ENCODE measurements at places on chromosomes 7 and 10.

GRCh38 chr7:98348726-98349474 lies 52.0 kb downstream of the BAIAP2L1 start:
- DNase-seq, result no peak

- DNase-seq, result no peak
Measured at GRCh38 chr10:120456626-120457430, at the start of gene PLPP4. Gene PLPP4 (plus strand): TSS chr10:120457227. CDS start chr10:120457306, 79 bp downstream.

DNA sequence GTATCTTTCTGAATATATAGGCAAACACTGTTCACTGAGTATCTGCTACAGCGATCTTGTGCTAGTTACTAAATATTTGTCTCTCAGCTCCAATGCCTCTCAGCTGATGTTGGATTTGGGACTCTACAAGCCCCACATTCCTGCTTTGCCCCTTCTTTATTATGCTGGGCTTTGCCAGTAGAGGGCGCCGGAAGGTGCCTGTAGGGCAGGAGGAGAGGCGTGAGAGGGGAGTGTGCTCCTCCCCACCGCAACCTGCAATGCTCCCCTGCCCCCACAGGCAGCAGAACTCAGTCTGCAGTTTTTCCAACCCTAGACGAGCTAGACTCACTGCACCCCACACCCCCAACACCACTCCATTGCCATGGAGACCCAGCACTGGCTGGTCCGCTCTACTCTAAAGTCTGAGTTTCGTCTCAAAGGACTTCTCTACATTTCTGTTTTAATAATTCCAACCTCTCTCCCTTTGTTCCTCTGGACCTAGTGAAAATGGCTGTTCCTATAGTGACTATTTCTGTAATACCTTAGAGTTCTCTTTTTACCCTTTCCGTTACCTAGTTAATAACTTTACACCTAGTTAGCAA lies 337.6 kb downstream of the CCSER2 start:
- no peak for DNase-seq

- DNase-seq, result no peak
Measured at GRCh38 chr10:25701652-25702051, 232.4 kb upstream of the MYO3A start.
